ENCODE measurements at places on chromosomes 12 and 14.

DNA sequence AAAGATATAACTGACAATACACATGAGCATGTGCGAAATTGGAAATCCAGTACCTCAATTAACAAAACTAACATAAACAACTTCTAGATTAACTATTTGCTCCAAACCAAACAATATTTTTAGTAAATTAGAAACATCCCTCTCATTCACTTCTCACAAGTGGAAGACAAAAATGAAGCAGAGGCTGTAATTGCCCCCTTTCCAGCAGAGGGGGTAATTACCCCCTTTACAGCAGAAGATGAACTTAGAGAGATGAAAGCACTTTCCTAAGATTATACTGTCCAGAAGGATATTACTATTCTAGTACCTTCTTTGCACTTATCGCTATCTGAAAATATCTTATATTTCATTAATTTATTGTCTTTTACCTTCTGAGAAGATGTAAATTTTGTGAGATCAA is 1025.2 kb downstream of the FSCB start:
- no peak for DNase-seq

- no peak for DNase-seq
Observed at GRCh38 chr12:4044736-4045730, 171.8 kb upstream of the PARP11 start.

- DNase-seq = no peak
Observed at GRCh38 chr12:12219664-12220063, 47.2 kb downstream of the LRP6 start.

GRCh38 chr14:74501135-74501614 is 7.6 kb downstream of the ISCA2 start:
- DNase-seq = no peak

DNA sequence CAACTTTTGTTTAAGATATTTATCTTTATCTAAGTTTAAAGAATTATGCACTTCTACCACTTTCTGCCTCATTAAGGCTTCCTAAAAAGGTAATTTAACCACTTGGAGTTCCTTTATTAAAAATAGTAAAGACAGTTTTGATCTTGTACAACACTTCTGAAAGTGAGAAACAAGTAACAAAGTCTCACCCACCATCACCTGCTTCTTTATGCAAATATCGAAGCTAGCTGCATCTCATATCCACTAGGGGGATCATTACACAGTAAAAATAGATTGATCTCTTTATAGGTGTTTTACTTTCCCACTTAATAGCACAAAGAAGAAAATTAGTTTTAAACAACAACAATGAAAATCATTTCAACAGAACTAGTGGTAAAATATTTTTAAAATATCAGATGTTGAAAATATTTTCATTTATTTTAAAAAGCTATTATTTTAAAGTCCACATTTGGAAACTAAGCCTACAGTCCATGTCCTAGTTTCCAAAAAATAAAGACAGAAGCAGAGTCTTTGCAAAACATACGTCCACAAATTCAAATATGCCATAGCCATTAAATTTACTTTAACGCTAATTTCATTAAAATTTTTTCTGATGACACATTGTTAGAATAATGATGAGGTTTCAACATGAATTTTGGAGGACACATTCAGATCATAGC is 160.0 kb upstream of the SOX5 start:
- peak; percentile 3 for DNase-seq

DNA sequence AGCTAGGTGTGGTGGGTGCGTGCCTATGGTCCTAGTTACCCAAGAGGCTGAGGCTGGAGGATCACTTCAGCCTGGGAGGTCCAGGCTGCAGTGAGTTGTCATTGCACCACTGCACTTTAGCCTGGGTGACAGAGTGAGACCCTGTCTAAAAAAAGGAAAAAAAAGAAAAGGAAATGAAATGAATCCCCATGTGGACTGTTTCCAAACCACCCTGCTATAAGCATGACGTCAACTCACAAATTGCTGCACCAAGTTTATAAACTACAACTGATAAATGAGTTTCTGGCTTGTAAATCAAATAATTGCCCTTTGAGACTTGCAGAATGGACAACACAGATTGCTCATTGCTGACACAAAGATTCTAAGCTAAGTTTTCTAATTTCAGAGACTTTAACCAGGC is 51.0 kb upstream of the STK38L start:
- DNase-seq = peak; percentile 65

DNA sequence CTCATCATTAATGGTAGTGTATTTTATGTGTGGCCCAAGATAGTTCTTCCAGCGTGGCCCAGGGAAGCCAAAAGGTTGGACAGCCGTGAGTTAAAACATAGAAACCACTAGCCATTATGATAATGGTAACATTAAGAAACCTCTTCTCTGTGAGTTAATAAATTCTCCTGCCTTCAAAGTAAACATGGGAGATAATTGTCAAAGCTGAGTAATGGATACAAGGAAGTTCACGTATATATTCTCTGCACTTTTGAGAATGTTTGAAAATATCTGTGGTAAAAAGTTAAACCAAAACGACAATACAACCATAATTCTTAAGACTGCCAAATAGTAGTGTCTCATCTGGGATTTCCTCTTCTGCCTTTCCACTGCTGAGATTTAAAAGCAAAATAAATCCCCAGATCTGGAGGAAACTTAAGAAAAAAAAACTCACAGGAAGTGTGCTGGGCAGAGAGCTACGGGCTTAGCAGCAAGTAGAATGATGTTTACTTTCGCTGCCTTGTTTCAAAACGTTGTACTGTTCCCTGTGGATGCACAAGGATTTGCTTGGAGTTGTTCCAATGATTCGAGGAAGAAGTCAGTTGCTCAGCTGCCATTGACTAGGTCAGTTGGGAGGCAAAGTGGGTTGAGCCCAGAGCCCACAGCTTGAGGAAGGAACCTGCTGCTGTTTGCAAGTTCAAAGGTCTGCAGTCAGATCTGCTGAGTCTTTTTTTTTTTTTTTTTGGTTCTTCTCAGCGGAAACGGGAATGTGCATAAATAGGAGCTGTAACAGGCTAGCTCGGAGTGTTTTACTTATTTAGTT is 1.7 kb downstream of the TPCN1 start:
- DNase-seq = peak; percentile 29

DNA sequence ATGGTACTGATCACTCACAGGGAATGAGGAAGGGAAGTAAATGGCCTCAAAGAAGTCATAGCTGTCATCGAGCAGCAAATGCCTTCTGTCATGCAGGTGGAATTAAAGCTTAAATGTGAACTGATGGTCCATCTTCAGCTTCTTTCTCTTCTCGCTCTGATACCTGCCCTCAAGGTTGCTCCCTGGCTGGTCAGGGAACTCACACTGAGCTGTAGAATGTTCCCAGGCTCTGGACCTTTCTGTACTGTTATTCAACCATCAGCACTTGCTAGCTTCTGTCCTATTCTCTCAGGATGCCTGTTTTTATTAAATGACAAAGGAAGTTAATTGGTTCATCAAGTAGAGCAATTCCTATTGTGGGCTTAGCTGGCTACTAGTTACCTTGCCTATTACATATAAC is 463.8 kb downstream of the APAF1 start:
- no peak for DNase-seq

- DNase-seq = peak; percentile 32
Observed at GRCh38 chr14:90444077-90444696, 47.4 kb downstream of the CALM1 start.
